Fibroblast of gingiva (primary cell): ENCODE measurements at places on chromosomes 2 and 18.
A peak's percentile ranks its signal among the peaks of the same experiment; 100 is the strongest.

DNA sequence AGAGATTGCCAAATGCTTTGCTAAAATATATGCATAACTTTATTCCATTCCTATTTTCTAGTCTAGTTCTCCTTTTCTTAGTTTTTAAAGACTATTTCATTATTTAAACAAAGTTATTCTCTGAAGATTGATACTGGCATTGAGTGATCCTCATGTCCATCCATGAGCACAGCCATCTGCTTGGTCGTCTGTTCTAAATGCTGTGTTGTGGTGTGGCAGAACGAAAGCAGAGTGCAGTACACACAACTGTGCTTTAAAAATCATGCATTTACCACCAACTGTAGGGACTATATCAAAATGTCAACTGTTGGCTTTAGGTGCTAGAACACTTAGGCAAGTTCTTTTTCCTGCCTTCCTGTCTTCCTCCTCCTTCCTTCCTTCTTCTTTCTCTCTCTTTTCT, 226.6 kb downstream of the ACKR3 start:
- no peak for DNase-seq

DNA sequence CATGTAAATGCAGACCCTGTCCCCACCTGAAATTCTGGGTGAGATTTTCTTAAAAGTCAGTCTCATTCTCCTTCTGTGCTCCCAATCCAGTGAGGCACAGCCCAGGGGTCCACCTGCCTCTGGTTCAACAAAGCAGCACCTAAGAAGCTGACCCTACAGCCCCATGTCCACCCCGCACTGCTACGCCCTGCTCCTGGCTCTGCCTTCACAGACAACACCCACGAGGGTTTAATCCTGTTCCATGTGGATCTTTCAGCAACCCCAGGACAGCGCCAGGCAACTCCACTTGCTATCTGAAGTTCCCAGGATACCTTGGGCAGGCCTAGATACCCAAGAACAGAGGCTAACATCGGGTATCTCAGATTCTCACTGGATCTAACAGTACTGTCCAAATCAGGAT, 44.9 kb downstream of the HDLBP start:
- no peak for DNase-seq

- DNase-seq, result no peak
Measured at GRCh38 chr2:224395620-224396390, 6.1 kb downstream of the FAM124B start.

DNA sequence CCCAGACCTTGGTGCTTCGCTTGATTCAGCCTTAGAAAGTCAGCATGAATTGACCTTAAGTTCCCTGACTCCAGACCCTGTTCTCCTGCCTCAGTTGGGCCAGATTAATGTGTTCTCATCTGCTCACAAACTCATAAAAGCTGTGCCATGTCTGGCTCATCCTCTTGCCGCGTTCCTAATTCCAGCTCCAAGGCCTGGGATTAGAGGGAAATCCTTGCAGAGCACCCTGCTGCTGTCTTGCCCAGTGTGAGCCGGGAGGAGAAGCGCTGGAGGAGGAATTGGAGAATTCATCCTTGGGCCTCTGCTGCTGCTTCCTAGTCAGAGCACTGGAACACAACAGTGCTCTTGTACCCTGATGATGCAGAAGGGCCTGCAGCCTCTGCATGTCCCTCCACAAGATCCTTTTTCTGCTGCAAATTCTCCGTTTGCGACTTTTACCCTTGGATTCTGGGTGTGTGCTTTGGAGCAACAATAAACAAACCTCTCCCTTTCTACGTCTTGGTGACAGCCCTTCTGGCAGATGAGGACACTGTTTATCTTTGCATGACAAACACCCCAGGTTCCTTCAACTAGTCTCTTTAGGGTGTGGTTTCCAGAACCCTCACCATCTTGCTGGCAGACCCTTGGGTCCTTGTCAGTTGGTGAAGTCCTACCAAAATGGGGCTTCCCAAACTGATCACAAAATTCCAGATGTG, 46.9 kb upstream of the CNGA3 start:
- DNase-seq, result no peak

DNA sequence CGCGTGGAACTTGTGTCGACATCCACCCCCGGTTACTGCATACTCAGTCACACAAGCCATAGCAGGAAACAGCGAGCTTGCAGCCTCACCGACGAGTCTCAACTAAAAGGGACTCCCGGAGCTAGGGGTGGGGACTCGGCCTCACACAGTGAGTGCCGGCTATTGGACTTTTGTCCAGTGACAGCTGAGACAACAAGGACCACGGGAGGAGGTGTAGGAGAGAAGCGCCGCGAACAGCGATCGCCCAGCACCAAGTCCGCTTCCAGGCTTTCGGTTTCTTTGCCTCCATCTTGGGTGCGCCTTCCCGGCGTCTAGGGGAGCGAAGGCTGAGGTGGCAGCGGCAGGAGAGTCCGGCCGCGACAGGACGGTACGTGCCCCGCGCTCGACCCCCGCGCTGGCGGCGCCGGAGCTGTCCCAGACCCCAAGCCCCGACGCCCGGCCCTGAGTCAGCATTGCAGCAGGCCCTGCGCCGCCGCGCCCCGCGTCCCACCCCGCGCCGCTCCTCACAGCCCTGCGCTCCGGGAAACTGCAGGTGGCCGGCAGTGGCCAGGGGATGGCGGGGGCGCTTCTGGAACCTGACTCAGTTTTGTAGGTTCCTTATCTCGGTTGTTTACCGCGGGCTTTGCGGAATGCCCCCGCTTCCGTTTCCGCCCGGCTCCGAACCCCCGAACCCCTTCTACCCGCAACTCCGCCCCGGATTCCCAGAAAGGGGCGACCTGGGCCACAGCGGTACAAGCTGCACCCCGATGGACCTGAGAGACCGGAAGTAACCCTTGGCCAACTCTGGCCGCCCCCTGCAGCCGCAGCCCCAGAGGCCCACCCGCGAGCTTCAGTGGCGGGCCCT, at the start of gene CFLAR:
CFLAR (plus strand) TSS at position 50 of the 844 bp plus-strand sequence. CDS start 13,702 bp downstream, outside the sequence.
- DNase-seq, result peak; percentile 89

DNA sequence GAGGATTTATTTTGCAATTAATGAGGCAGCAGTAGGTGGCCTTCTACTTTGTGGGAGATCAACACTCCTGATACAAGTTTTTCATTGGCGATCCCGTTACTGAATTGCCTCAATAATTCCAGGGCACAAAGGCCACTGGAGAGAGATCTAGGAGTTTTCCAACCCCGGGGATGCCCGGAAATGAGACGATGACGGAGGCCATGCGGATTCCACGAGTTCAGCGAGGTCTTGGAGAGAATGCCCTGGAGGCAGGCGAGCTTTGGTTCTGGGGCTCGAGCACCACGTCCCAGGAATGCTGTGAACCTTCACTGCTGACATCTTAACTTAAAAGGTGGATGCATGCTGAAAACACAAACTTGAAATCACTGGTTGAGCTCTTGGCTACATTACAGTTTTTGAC, 74.2 kb downstream of the LDLRAD4 start:
- no peak for DNase-seq
